Sciatic nerve (tissue), 2 donors: ENCODE measurements at places on chromosomes 4 and X.

GRCh38 chr4:680928-681645 is 6.7 kb downstream of the MYL5 start:
- DNase-seq, result peak; percentile 85

DNA sequence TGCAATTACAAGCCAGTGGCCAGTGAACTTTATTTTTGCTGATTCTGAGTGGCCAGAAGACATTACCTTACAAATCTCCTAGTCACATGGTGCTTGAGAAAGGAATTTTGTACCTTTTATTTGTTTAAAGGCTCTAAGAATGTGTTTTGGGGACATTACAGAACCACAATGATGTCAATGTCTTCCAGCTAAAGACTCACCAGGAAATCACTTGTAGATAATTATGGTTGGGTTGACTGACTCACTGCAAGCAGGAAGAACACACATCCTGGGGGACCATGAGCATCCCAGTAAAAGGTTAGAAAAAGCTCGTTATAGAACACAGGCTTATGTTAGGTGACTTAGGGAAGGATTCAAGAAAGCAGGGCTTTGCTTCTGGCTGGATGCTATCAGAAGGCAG is 119.4 kb upstream of the FAM9B start:
- DNase-seq, result no peak

DNA sequence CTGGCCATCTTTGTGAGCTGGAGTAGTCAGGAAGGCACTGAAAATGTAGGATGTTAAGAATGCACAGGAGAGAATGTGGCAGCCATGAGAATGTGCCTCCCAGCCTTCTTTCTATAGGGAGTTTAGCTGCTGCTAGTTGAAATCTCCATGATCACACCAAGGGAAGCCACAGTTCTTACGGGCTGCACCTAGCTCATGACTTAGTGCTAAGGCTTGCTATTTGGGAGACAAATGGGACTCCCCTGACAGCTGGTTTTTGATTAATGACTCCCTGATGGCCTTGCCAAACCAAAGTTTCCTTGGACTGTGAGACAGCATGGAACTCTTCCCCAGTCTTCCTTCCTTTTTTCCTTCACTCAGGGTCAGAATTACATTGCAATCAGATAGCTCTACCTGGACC is 9.2 kb downstream of the CTSO start:
- no peak for DNase-seq

DNA sequence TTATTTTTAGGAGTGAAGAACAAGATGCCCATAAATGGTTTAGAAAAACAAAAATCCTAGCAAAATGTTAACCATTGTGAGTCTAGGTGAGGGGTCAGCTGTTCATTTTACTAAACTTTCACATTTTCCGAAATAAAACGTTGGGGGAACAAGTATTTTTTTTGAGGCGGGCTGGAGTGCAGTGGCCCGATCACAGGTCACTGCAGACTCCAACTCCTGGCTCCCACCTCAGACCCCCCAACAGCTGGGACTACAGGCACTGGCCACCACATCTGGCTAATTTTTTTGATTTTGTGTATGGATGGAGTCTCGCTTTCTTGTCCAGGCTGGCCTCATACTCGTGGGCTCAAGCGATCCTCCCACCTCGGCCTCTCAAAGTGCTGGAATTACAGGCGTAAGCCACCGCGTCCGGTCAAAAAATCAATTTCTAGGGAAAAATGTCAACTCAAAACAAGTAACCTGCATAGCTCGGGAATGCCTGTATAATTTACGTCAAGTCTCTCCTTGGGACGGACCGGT is 742 bp upstream of the TAF1 start:
- no peak for DNase-seq

DNA sequence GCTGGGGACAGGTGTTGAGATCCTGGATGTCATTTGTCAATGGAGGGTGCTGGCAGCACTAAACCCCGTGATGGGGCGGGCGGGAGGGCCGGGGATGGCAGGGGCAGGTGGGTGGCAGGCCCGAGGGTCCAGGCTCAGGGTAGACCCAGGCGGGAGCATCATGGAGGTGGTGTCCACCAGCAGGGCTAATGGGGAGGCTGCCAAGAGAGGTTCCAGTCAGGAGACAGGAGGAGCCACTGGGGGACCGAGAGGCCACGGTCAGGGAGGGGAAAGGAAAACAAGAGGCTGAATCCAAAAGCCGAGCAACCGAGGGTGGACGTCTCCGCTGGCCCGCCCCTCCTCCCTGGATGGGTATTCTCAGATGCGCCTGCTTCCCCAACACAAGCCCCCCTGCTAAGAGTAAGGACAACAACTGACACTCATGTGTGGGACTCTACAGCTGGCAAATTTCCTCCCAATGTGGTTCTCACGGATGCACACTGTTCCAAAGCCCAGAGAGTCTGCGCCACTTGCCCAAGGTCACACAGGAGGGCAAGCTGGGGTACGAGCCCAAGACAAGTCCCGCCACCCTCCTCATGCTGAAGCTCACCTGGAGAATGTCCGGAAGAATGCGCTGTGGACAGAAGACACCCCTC is 132.0 kb downstream of the CPZ start:
- DNase-seq, result peak; percentile 42

DNA sequence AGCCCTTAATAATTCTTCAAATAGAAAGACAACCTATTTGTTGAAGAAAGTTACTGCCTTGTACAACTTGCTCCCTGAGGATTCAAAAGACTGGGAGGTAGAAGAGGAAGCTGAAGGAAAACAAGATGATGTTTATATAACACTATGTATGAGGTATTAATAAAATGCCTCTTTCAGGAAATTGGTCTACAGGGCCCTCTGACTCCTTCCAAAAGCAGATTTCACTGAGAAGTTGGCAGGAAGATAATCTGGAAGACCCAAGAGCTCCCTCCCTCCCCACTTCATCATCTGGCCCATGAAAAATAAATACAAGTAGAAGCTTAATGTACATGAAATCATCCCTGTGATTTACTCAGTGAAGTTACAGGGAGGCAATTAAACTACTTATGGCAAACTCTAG is 107.5 kb upstream of the MAGEC2 start:
- DNase-seq, result no peak

GRCh38 chrX:155923200-155923599 is 42.1 kb downstream of the VAMP7 start:
- DNase-seq, result no peak

- DNase-seq, result no peak
Observed at GRCh38 chr4:80026100-80026499, 46.9 kb downstream of the ANTXR2 start.

DNA sequence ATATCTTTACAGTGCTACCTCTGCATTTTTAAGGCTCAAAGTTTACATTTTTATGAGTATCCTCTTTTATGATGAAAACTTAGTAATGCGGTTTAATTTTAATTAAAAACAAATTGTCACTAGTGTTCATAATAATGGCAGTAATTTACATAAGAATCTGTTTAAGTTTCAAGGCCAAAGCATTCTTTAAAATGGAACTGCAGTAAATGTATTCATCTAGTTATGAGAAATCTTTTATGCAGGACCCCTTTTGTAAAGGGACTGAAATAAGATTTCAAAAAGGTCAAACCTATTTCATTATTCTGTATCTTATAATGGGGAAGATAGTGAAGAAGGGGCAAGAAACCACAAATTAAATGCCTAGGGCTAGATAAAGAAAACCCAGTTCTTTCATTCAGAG is 37.1 kb downstream of the CHIC2 start:
- no peak for DNase-seq

GRCh38 chr4:148116969-148117368 is 325.2 kb downstream of the NR3C2 start:
- DNase-seq, result no peak

GRCh38 chr4:6788123-6788522 is 5.6 kb downstream of the KIAA0232 start:
- DNase-seq, result no peak

DNA sequence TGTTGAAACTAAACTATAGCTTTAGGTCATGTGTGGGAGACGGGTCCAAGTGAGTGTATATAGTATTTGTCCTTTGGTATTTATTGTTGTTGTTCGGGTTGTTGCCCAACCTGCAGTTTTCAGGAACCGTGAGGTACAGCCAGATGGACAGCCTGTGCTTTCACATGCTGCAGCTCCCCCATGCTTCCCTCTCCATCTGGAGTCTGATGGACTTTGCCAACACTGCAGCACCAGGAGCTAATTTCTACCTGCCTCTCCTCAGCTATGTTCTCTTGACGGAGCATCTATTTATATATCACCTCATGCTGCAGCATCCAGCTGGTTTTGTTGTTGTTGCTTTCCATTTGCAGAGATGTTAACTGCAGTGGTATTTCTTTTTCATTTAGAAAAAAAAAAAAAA is 80.1 kb downstream of the TLL1 start:
- no peak for DNase-seq

- DNase-seq, result no peak
Observed at GRCh38 chrX:39753293-39753996, 344.3 kb downstream of the BCOR start.

GRCh38 chr4:7147661-7148310 is 44.6 kb upstream of the SORCS2 start:
- DNase-seq, result no peak

GRCh38 chrX:8743126-8743732 is 11.3 kb upstream of the ANOS1 start:
- peak; percentile 77 for DNase-seq

DNA sequence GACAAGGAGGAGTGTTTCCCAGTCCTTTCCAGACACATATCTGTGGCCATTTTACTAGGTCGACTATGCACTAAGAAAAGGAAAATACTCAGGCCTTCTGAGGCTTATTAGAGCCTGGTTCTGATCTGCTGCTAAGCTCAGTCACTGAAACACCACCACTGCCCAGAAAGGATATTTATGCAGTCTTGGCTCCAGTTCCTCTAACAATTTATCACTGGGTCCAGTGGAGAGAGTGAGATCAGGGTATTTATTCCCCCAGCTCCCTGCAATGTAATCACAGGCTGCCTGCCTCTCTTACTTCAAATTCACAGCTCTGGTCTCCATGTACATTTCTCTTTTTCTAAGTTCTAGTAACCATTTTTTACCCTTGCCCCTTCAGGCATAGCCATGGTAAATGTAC is 81.6 kb upstream of the INPP4B start:
- DNase-seq, result no peak

GRCh38 chr4:76363556-76364290 is 57.2 kb downstream of the STBD1 start:
- DNase-seq, result no peak

- no peak for DNase-seq
Observed at GRCh38 chr4:123415977-123416376, 19.4 kb downstream of the SPRY1 start.

GRCh38 chrX:37424000-37424429 is 74.9 kb downstream of the PRRG1 start:
- no peak for DNase-seq

- no peak for DNase-seq
Observed at GRCh38 chr4:93867416-93868001, 39.0 kb downstream of the ATOH1 start.

DNA sequence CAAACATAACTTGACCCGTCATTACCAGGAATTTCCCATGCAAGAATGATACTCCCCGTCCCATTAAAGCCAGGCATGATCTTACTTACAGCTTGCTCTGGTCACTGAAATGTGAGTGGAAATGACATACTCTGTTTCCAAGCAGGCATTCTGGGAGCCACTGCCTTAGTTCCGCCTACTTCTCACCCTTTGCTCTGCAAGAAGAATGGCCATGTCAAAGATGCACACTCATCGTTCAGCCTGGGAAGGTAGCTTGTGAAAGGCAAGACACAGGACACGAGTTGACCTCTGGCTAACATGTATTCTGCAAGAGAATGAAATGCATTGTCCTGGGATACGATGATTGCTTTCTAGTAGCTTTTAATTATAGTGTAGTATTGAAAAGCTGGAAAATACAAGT is 1144.4 kb downstream of the NLGN4X start:
- DNase-seq, result no peak

GRCh38 chr4:107196312-107196711 is 160.2 kb upstream of the DKK2 start:
- no peak for DNase-seq

DNA sequence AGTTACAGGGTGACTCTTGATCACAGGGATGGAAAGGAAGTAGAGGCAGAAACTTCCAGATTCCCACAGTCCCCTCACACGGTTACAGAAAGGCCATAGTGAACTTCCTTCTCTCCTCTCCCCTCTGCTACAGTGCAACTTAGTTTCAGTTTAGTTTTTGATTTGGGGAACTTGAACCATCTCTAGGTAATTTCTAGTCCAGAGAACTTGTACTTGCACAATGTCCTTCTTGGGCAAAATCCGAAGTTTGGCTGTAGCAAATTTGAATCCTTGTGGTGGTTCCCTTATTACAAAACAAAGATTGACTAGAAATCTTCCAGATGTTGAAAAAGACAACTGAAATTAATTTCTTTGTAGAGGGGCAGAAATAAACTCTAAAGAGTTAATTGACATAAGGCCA is 1.2 kb upstream of the BLTP1 start:
- DNase-seq, result no peak

GRCh38 chr4:76729460-76729859 is 168.5 kb downstream of the SOWAHB start:
- DNase-seq, result no peak

- no peak for DNase-seq
Observed at GRCh38 chrX:82163701-82164100, 961.8 kb downstream of the SH3BGRL start.

DNA sequence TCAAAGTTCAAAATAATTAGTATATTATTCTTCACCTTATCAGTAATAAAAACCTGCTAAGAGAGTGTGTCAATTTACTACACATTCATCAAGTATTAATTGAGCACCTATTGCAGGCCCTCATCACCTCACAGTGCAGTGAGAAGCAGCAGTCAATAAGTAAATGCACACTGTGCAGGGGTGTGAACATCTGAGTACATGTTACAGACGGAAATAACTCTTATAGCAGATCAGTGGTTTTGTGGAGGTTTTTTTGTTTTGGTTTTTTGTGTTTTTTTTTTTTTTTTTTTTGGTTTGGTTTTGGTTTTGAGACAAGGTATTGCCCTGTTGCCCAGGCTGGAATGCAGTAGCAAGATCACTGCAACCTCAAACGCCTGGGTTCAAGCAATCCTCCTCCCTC is 20.3 kb downstream of the KLF3 start:
- DNase-seq, result no peak

DNA sequence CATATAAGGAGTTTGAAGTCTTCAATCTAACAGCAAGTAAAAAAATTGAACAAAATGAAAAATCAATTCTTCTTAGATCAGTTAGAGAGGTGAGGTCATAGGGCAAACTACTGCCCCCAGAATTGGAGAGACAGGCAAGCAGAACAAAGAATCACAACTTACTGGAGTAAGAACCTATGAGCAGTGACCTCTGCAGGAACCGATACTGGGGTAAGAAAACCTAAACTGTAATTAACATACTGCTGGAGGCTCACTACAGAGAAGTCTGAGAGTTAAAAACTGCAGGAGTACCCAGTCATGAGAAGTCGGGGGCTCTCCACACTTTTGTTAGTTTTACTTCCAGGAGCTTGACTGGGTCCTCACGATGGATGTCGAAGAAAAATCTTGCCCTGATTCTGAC is 16.0 kb downstream of the CLDN22 start:
- DNase-seq, result no peak

DNA sequence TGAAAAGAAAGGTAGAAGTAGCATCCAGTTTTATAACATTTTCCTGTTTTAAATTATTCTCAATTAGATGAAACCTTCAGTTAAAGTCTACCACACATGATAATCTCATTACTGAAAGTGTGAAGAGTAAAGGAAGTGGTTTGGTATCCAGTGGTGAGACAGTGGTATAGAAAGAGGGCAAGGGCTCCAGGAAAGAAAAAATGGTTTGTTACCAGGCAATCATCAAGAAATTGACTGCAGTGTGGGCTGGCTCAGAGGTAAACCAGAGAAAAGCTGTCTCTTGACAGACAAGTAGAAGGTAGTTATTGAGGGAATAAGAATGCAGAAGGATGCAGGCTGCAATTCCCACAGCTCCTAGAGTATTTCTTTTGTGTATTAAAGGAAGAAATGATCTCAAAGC is 406.2 kb downstream of the TLL1 start:
- DNase-seq, result no peak
